ENCODE measurements at places on chromosomes 13 and 19.

GRCh38 chr19:48842789-48843162, 6.5 kb upstream of the HSD17B14 start:
- DNase-seq, result peak; percentile 71

DNA sequence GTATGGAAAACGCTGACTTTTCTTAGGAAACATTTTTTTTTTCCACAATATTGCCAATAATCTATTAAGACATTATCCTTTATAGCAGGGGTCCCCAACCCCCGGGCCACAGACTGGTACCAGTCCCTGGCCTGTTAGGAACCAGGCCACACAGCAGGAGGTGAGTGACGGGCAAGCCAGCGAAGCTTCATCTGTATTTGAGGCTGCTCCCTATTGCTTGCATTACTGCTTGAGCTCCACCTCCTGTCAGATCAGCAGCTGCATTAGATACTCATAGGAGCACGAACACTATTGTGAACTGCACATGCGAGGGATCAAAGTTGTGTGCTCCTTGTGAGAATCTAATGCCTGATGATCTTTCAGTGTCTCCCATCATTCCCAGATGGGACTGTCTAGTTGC, 793.7 kb downstream of the SLITRK5 start:
- no peak for DNase-seq

DNA sequence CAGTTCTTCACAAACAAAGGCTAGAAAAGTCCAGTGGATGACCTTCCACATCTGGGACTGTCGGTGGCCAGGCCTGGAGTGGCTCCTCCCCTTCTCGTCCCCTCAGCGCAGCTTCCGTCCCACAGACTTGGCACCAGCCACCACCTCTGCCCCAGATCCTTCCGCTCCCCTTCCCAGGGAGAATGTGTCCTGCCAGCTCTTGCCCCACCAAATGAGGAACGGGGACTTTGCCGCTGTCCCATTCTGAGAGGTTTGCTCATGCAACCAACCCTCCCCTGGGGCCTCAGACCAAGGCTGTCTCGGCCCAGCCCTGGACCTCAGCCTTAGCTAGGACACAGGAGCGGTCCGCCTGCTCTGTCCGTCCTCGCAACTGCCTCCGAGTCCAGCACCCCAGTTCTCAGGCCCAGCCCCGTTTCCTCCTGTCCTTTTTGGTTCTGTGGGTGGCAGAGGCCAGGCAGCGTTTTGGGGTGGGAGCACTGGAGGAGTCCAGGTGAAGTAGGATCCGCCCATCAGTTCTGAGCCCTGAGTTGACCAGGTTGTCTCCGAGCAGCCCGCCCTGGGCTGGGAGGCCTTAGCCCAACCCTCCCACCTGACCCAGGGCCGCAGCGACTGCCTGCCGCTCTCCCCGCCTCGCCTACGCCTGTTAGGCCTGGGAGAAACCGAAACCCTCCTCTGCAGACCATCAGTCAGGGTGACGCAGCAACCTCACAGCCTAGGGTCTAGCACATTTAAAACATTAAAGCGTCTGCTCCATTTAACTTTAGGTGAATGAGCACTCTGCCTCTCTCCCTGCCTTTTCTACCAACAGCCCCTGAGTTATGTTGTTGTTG, 284.3 kb downstream of the FOXO1 start:
- DNase-seq, result no peak

- DNase-seq, result peak; percentile 52
Observed at GRCh38 chr19:7083076-7083956, 13.8 kb downstream of the ZNF557 start.

- no peak for DNase-seq
Observed at GRCh38 chr13:40169476-40169875, 497.0 kb downstream of the FOXO1 start.

DNA sequence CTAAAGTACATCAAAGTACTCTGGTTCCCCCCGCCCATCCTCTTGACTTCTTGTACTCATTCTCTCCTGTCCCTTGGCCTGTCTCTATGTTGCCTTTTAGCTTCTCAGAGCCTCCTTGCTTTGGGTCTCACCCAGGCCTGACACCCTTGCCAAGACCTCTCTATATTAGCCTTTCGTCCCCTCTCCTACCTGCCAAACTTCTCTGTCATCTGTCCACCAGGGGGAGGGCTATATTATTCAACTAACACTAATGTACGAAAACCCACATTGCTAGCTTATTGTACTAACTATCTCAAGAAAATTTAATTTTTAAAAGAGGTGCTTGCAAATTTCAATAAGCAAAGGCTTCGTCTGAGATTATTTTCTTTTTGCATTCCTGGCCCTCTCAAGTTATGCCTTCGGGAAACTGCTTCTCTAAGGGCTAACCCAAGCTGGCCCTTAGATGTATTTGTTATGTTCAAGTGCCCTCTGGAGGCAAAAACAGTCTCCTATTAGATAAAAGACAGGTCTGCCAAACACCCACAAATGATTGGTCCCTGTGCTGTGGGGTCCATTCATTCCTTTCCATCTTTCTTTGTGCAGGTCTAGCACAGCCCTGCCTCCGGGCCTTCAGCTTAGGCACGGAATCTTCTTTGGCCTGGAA, 6.3 kb upstream of the MRPS31 start:
- DNase-seq, result peak; percentile 80

GRCh38 chr19:12975221-12975741, 5.9 kb downstream of the DAND5 start:
- no peak for DNase-seq

DNA sequence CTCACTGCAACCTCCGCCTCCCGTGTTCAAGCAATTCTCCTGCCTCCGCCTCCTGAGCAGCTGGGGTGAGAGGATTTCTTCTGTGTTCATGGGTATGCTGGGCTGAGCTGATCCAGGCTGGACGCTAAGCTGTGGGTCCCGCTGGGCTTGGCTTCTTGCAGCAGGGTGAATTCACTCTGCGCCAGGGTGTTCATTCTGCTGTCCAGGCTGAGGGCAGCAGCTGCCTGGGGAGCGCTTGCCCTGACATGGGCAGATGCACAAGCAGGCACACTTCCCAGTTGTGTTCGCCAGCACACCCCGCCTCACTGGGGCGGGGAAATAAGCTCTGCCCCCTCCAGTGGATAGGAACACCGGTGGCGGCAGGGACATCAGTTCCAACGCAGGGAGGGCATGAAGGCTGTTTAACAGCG, 7.3 kb upstream of the INAFM1 start:
- no peak for DNase-seq

DNA sequence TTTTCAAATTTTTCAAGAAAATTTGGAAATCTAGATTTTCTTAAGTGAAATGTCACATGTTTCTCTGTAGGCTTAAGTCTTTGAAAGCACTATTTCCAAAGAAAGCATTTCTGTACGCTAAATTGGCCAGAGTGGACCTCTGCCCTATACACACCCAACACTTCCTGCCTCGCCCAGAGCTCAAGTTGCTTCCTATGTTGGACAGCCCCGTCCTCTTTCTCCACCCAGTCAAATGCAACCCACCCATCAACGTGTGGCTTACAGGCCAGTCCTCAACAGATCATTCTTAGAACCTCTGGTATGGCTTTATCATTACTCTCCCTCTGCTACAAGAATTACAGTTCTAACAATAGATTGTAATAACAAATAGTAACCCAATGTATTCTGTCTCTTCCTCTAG, 24.2 kb downstream of the KLF12 start:
- no peak for DNase-seq

- no peak for DNase-seq
Observed at GRCh38 chr13:50098693-50099092, 83.4 kb downstream of the KCNRG start.

DNA sequence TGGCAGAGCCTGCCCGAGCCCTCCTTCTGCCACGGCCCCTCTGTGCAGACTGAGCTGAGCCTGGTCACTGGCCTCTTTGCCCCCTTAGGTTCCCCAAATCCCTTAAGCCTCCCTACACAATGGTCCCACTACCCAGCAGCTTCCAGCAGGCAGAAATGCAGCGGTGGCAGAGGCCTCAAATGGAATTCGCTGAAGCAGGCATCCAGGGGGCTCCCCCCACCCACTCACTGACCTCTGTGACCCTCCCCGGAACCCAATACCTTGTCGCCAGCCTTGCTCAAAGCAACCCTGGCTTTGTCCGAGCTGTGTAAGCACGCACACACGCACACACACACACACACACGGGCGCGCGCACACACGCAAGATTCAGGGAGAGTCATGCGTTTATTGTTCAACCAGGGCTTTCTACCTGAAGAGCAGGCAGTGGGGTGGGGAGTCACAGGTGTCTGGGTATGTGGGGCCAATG, at the start of gene LIM2:
Gene LIM2 (minus strand): TSS at position 51 of the 466 bp plus-strand sequence. CDS start 531 bp downstream, outside the sequence.
- DNase-seq, result no peak

- DNase-seq, result peak; percentile 85
Observed at GRCh38 chr13:32443111-32443510, 15.2 kb upstream of the N4BP2L1 start.

DNA sequence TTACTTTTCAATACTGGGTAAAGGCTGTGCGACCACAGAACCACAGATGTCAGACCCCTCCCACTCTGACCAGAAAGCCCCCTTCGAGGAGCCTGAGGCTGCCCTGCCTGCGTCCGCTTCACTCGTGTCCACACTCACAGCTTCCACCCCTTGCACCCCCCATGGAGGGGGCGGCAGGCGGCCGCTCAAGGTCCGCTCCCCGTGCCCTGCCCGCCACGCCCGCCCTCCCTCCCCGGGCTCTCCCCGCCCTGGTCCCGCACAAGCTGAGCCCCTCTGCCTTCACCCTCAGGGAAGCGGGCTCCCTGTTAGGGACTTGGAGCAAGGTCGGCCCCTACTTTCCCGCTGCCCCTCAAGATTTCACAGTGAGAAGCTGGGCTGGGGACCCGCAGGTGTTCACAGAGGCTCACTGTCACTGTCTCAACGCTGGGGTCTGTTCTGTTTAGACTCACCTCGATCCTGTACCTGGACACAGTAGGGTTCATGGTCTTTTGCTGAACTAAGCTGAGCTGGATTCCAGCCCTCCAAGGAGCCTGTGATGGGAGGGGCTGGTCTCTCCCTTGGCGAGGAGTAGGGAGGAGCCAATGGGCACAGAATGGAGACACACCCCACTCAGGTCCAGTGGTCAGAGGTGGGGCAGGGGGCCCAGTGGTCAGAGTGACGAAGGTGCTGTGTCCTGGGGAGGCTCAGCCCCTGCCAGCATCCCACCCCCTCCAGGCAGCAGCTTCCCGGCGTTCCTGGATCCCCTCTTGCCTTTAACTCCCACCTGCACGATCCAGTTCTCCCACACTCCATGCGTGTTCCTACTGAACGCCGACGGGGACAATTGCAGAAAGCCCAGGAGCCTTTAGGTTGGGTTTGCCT, 69.5 kb downstream of the SPACA7 start:
- DNase-seq, result no peak

DNA sequence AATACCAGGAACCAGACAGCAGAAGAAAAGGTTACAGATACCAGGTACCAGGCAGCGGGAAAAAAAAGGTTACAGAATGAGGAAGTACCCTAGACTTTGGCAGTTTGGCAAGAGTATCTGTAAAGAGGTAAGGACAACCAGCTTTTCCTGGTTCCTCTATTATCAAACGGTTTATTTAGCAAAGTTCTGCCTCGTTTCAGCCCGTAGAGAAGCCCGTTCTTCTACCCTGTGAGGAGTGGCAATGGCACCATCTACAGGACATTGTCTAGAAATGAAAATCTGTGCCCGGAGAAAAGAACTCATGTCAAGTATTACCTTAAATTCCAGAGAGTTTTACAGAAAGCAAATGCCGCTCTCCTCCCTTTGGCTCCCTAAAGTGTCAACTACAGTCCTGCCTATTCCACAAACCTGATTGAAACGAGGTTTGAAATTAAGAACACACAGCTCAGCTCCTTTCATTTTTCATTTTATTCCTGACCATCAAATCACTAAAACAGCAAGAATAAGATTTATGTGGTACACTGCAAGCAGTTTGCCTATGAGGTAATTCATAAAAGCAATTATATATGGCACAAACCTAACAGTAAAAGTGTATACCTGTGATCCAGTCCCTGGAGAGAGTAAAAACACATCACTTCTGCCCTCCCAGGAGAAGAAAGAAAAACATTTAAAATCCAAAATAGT, 226.3 kb downstream of the SLC7A1 start:
- DNase-seq, result peak; percentile 44

DNA sequence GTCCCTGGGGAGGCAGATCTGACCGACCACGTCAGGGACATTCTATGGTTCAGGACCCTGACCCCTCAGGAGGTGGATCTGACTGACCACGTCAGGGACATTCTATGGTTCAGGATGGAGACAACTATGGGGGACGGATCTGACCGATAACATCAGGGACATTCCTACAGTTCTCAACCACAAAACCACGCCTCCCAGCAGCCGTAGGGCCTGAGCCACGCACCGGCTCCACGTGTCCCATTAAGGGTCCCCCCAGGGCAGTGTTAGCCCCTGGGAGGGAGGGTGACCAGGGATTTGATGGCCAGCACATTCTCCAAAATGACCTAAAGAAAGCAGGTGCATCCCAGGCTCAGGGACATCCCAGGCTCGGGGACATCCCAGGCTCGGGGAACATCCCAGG, 49.0 kb upstream of the C13orf46 start:
- DNase-seq, result no peak

DNA sequence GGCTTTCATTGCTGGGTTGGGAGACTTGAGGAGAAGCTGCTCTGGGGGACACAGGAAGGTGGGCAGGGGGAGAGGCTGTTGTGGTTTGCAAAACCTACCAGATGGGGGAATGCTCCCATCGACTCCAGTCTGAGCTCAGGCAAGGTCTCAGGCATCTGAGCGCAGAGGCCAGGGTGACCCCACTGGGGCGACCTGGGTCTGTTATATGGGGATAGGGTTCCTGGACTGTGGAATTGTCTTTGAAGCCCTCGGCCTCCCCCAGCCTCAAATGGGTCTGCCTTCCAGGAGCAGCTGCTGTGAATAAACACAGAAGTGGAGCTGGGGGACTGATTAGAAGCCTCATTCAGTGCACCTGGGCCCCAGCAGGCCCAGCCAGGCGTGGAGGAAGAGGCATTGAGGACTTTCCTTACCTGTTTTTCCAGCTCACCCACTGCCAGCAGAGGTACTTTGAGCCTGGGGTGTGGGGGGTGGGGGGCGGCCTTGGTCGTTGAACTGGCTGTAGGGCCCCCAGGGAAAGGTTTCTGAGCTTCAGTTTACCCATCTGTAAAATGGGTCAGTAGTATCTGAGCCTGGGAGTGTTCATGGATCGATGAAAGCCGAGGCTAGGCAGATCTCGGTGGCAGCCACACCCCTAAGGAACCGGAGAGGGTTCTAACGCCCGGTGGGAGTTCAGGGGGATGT, 1.4 kb downstream of the CERS4 start:
- peak; percentile 33 for DNase-seq
